ENCODE measurements at places on chromosomes 5 and 9.

- no peak for DNase-seq
Measured at GRCh38 chr5:31255041-31255440, 61.6 kb downstream of the CDH6 start.

- no peak for DNase-seq
Measured at GRCh38 chr5:123444016-123444415, 20.8 kb upstream of the CEP120 start.

- no peak for DNase-seq
Measured at GRCh38 chr5:35158622-35159369, 71.5 kb downstream of the PRLR start.

GRCh38 chr9:79686381-79687130 lies 114.8 kb downstream of the TLE4 start:
- DNase-seq = no peak

- DNase-seq = no peak
Measured at GRCh38 chr5:172920447-172920849, 38.8 kb upstream of the RPL26L1 start.

DNA sequence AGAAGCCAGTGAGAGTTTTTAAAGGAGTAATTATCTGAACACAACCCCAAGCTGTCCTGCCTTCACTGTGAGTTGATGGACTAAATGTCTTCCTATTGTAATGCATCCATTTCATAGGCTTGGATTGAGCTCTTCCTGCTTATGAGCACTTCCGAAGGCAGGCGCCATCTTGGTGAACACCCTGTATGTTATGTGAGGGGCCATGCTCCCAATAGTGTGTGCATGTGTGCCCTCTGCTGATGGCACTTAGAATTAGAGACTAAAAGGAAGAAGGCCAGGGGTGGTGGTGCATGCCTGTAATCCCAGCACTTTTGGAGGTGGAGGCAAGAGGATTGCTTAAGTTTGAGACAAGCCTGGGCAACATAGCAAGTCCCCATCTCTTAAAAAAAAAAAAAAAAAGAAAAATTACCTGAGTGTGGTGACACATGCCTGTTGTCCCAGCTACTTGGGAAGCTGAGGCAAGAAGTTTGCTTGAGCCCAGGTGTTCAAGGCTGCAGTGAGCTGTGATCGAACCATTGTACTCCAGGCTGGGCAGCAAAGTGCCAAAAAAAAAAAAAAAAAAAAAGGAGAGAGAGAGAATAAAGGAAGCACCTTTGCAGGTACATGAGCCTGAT lies 65.0 kb downstream of the C9orf152 start:
- DNase-seq = no peak

DNA sequence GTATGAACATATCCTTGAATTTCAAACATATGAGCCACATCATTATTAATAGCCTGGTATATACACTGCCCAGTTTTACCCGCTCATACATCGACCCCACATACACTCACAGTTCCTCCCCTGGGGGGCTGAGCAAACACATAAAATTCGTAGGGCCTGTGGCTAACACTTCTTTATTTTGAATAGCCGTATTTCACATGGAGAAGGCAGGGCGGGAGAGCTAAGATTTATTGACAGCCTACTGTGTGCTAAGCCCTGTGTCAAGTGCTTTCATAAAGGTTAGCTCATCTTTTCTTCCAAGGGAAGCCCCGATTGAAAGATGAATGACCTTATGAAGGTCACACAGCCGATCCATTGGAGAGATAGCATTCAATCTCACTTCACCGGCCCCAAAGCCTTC lies 134.4 kb downstream of the ENC1 start:
- no peak for DNase-seq

GRCh38 chr5:178588769-178589168 lies 1.4 kb downstream of the COL23A1 start:
- no peak for DNase-seq

DNA sequence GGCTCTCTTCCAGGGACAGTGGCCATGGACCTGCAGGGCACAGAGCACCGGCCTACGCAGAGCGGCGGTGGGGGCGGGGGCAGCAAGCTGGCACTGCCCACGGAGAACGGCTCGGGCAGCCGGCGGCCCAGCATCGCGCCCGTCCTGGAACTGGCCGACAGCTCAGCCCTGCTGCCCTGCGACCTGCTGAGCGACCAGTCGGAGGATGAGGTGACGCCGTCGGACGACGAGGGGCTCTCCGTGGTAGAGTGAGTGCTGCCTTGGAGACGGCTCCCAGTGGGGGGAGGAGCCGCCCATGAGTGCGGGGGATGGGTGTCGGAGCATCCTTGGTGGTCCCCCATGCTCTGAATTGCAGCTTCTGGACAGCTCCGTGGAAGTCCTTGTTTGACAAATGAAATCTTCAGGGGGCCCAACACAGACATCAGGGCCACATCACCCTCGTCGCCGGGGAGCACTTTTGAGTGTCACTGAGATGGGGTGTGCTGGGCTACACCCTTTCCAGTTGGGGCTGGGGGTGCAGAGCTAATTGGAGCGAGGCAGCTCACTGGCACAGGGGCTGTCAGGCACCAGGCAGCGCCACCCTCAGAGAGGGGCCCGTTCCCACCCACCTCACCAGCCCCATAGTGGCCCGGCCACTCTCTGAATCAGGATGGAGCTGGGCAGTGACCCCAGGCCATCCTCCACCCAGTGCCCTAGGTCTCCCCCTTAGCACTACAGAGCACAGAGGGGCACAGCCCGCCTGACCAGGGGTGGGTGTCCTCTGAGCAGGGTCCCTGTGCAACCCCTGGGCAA lies 70.9 kb downstream of the KCNT1 start:
- no peak for DNase-seq

DNA sequence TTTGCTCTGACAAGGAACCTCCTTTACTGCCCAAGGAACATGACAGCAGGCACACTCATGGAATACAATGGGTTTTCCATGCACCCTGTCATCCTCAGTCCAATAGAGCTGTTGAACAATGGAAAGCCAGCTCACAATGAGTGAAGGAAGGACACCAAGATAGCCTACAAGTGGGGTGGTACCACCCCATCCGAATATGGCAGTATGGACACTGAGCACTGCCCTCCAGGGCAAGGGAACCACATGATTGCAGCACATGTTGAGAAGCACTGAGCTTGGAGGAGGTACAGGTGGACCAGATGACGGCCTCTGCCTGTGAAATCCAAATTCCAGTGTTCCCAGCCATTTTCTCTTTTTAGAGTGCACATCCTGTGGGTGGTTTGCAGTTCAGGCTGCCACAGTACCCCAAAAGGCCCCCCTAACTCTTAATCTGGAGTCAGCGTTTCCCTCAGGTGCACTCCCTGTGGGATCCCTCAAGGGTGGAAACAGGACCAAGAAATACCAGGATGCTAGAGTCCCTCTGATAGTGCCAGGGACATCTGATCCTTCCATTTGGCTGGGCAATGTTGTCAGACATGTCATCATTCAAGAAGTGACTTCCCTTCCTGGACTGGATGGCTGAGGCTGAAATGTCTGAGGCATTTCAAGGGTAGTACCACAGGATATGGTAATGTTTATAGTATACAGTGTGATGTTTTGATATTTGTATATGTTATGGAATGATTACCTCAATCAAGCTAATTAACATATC lies 48.9 kb downstream of the SMC2 start:
- DNase-seq = no peak

DNA sequence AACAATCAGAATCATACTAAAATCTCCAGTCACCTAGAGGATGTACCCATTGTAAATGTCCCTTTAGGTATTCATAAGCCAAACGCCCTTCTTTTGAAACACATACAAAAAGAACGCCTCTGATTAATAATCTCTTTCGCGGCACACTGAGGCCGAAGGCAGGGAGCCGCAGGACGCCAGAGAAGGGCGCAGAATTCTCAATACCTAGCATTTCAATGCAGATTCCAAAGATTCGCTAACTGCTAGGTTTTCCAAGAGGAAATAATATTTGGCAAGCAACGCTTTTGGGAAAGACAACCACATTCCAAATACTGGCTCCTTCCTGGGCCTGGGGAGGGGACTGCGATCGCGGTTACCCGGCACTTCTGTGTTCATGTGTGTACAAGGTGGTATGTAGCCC lies 203.3 kb downstream of the MEF2C start:
- no peak for DNase-seq

GRCh38 chr9:13904746-13905145 lies 409.2 kb downstream of the NFIB start:
- no peak for DNase-seq

- no peak for DNase-seq
Measured at GRCh38 chr9:1285526-1285925, 235.4 kb downstream of the DMRT2 start.

GRCh38 chr5:113552137-113552536 lies 38.6 kb downstream of the YTHDC2 start:
- no peak for DNase-seq

- DNase-seq = no peak
Measured at GRCh38 chr9:11318946-11319345, 706.1 kb upstream of the PTPRD start.

GRCh38 chr9:32523910-32524309 lies 2.1 kb downstream of the RIGI start:
- no peak for DNase-seq

GRCh38 chr5:2767089-2767488 lies 15.6 kb upstream of the IRX2 start:
- no peak for DNase-seq

DNA sequence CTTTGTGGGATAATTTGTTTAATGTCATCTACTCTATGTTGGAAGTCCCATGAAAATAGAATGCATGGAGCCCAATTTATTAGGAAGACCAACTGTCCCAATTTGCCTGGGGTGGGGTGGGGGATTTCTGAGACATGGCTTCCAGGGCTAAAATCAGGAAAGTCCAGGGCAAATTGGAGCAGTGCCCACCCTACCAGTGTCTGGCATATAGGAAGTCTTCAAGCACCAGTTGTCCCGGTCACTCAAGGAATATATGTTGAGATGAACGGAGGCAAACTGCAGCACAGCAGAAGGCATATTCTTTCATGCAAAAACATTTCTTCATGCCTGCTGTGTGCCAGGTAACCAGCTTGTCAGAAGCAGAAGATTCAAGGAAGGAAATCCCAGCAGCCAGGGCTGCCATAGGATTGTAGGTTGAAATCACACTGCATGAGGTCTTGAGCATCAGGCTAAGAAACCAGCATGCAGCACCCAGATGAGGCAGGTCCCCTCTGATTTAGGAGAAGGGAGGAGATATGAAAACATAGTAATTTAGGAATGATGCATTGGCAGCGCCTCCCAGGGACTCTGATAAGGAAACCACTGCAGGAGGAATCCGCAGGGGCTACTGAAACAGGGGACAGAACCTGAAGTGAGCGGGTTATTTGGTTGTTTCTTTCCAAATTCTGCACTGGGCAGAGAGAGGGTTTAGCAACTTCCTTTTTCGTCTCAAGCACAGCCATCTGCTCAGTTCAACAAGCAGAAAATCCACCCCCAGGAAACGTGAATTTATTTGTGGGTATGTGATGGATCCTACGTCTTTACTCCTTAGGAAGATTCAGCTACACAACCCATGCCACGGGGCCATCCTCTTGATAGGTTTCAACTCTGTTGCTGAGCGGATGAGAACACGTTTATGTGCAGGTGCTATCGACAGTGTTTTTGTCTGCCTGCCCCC lies 112.6 kb upstream of the CPEB4 start:
- no peak for DNase-seq

GRCh38 chr9:107648153-107648715 lies 158.7 kb upstream of the KLF4 start:
- no peak for DNase-seq

GRCh38 chr5:7461371-7461770 lies 65.4 kb downstream of the ADCY2 start:
- no peak for DNase-seq

GRCh38 chr9:114856215-114856941 lies 50.5 kb upstream of the TNFSF15 start:
- no peak for DNase-seq

- no peak for DNase-seq
Measured at GRCh38 chr9:33440609-33441008, 6.8 kb downstream of the AQP3 start.

DNA sequence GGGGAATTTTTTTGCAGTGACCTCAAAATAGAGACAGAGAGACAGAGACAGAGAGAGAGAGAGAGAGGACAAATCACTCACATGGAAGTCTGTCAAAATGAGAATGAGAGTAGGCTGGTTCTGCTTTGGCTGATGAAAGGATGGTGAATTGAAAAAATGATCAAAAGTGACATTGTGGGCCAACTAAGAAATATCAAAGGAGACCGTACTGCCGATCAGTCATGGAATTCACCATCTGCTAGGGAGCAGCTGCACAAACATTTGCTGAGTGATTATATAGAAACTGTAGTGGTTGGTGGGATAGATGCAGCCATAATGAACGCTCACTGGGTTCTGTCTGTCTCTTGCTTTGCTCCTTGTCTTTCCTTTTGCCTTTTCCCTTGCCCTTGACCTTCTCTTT lies 476.6 kb upstream of the SGCD start:
- DNase-seq = no peak

GRCh38 chr9:117160254-117160653 lies 254.6 kb downstream of the ASTN2 start:
- no peak for DNase-seq

DNA sequence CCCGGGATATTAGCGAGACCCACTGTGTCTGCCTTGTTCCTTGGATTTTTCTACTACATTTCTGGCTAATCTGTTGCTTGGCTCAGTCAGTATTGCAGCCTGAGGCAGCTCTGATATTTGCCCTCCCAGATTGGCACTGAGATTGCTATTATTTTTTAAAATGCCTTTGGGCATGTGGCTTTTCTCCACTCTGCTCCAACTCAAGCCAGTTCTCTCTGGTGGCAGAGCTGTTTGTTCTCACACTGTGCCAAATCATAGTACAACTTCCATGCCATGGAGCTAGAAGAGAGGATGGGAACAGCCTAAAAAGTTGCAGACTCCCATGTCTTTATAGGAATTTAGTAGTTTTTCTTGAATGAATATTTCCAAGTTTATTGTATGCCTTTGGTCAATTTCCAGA lies 155.9 kb upstream of the ATP10B start:
- no peak for DNase-seq

GRCh38 chr9:134521817-134522501 lies 119.6 kb upstream of the COL5A1 start:
- DNase-seq = no peak

- no peak for DNase-seq
Measured at GRCh38 chr5:97192580-97193354, 9.7 kb upstream of the RIOK2 start.

DNA sequence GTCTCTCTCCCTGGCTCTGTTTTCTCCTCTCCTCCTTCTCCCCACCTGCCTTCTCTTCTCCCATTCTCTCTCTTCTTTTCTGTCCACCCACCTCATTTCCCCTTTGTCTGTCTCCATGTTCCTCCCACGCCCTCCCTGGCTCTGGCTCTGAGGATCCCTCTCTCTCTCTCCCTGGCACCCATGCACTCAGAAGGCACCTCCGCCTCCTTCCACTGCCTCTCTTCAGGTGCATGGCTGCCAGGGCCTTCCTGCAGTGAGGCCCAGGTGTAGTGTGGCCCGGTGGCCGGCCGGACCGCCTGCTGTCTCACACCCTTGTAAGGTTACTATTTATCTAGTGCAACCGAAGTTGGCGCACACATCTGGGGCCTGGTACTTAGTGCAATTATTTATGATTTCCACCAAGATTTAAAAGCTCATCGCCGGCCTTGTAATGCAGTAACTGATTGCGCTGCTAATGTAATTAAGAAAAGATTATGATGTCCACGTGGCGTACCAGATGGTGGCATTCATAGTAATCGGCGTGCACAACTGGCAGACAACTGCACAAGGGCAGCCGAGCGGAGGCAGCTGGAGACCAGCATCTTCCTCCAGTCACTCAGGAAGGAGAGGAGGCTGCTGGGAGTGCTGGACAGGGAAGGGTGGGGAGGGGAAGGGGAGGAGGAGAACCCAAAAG lies 50.4 kb upstream of the MVB12B start:
- no peak for DNase-seq

- no peak for DNase-seq
Measured at GRCh38 chr9:136685790-136686533, 1.3 kb downstream of the AGPAT2 start.
